ENCODE measurements at places on chromosomes 5 and 9.

GRCh38 chr5:138458856-138459255 is 6.4 kb upstream of the EGR1 start:
- DNase-seq: no peak

DNA sequence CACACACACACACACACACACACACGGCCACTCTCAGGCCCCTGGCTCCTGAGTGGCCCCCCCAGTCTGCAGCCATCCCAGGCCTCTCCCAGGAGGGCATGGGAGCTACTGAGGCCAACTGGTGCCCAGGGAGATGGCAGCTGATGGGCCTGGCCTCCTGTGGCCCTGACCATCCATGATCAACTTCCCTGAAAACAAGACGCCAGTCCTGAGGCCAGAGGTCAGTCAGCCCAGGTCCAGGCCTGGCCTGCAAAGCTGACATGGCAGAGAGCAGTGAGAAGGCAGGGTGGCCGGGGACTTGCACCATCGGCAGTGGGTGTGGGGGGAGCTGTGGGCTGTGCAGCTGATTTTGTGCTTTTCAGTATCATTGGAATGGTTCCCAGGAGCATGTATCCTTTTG is 47.0 kb downstream of the SARDH start:
- DNase-seq: no peak

DNA sequence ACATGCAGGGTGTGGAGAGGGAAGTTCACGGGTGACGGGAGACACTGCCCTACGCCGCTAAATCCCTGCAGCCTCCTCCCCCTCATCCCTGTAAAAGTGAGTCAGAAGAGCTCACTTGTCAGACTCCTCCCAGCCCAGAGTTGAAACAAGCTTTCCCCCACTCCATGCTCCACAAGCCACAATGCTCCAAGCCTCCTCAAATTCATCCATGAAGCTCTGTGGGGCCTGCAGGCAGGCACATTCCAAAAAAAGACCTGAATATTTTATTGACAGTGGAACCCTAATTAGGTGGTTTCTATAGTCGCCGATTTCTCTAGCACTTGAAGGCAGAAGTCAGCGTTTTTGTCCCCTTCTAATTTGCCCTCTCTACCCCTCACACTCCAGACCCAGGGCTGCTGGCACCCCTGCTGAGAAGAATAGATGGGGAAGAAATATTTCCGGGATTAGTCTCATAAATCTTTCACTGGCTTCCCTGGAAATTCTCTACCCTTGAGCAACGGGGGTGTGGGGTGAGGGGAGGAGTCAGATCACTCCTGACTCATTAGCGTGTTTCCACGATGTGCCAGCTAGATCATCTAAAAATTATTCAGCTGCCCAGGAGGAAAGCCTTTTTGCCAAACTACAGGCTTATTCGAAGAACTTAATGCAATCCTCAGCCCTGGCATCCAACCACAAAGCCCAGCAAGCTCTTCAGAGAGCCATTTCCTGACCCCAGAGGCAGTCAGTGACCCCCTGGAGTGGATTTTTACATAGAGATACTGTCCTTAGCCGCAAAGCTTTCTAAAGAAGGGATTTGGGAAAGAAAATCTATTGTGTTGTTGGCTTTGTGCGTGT is 97.1 kb downstream of the ENC1 start:
- DNase-seq: no peak

GRCh38 chr9:126164796-126165525 is 161.7 kb upstream of the MVB12B start:
- DNase-seq: no peak

DNA sequence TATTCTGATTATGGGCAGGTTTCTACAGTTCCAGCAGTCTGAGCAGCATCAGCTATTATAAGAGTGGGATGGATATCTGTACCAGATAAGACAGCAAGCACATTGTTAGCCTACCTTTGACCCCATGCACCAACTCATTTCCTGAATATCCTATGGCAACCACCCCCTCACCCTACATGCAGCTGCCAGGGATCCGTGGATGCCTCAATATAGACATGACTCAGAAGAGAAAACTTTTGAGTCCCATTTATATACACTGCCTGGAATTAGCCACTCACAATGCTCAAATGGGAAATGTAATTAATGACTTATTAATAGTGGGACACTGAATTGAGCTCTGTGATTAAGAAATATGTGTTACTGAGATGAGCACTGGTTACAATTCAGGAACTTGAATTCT is 124.4 kb downstream of the SSBP2 start:
- no peak for DNase-seq

GRCh38 chr5:74337984-74338310 is 302.6 kb downstream of the ENC1 start:
- no peak for DNase-seq

GRCh38 chr5:18113721-18114120 is 479.5 kb downstream of the TAF11L14 start:
- no peak for DNase-seq

DNA sequence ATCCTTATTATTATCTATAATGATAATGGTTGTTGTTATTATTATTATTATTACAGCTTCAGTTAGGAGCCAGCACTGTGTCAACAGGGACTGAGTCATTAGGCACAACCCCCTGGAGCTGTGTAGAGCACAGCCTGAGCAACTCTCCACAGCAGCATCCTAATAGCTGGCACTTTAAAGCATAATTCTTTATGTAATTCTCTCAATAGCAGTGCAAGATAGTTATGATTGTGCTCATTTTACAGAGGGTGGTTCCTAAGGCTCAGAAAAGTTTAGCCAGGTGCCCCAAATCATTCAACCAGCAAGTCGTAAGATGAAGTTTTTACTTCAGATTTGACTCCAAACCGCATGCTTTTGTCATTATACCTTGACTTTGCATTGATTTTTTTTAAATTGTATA is 390.3 kb downstream of the ANXA1 start:
- DNase-seq: no peak

- no peak for DNase-seq
These were observed 12.0 kb downstream of the RALGDS start for GRCh38 chr9:133108794-133109641.

- peak; percentile 73 for DNase-seq
These were observed 79.5 kb upstream of the HTR4 start for GRCh38 chr5:148733601-148734438.

GRCh38 chr9:4530375-4530774 is 40.1 kb downstream of the SLC1A1 start:
- peak; percentile 32 for DNase-seq

- no peak for DNase-seq
These were observed 287.8 kb downstream of the GAS1 start for GRCh38 chr9:86659413-86660046.

DNA sequence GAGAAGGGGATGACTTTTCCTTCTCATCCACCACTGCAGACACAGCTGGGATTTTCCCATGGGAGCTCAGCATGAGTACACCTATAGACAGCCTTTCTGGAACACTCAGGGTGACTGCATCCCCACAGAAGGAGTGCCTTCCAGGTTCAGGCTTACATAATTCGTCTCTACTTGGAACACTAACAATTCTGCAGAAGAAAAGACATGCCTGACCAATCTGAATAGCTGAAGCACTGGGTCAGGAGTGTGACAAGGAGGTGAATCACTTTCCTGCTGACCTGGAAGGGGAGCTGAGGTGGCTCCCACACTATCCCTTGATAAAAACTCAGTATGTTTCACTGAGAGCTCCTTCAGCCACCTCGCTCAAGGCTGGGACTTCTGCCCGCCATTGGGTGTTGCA is 425.3 kb downstream of the TLR4 start:
- DNase-seq: no peak

GRCh38 chr5:91281401-91281800 is 101.7 kb downstream of the ARRDC3 start:
- DNase-seq: no peak

DNA sequence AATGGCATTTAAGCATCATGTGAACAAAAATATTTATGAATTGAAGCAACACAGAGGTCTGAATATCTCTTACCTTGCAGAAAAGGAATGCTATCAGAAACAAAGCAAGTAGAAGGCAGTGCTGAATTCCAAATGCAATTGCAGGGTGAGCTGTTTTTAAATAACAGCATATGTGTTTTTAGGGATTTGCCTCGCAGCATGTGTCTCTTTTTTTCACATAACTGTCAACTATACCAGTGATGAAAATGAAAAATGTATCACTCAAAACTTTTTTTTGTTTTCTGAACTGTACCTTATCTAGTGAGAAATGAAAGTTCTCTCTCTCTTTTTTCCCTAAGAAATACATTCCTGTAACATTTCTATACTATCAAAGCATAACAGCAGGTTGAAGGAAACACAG is 21.2 kb downstream of the CDH10 start:
- no peak for DNase-seq

- DNase-seq: no peak
These were observed 457.4 kb downstream of the CCDC171 start for GRCh38 chr9:16010221-16010620.

- no peak for DNase-seq
These were observed 22.0 kb downstream of the ADAMTS2 start for GRCh38 chr5:179323026-179323870.

GRCh38 chr5:80745490-80745889 is 90.7 kb upstream of the DHFR start:
- DNase-seq: no peak

GRCh38 chr5:161095953-161096352 is 243.9 kb upstream of the ATP10B start:
- DNase-seq: no peak

DNA sequence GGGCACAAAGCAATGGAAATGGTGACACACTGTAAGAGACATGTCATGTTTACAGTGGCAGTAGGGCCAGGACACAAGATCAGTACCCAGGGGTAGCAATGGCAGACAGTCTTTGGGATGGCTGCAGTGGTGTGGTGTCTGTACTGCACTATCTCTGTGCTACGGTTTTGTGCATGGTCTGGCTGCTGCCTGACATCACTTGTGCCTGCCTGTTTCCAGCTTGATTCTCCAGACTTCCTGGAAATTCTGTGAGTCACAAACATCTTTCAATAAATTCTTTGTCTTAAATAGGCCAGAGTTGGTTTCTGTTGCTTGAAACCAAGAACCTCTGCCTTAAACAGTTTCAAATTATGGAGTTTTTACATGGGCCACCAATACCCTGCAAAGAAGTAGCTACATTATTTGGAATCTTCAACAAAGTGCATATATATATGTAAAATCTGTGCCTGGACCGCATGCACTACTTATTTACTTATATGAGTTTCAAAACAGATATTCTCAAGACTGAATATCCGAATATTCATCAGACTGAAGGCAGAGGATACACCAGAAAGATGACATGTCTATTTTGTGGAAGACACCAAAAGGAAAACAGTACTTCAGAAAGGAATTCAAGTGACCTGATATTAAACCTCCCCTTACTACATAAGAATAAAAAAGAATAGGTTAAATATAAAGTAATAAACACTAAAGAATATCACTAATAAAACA is 188.1 kb downstream of the RFX3 start:
- DNase-seq: no peak

- DNase-seq: no peak
These were observed 40.7 kb downstream of the SECISBP2 start for GRCh38 chr9:89358985-89359384.
